ENCODE measurements at places on chromosomes 13 and 19.

GRCh38 chr13:111326621-111326965, 6.2 kb downstream of the TEX29 start:
- DNase-seq, result no peak

DNA sequence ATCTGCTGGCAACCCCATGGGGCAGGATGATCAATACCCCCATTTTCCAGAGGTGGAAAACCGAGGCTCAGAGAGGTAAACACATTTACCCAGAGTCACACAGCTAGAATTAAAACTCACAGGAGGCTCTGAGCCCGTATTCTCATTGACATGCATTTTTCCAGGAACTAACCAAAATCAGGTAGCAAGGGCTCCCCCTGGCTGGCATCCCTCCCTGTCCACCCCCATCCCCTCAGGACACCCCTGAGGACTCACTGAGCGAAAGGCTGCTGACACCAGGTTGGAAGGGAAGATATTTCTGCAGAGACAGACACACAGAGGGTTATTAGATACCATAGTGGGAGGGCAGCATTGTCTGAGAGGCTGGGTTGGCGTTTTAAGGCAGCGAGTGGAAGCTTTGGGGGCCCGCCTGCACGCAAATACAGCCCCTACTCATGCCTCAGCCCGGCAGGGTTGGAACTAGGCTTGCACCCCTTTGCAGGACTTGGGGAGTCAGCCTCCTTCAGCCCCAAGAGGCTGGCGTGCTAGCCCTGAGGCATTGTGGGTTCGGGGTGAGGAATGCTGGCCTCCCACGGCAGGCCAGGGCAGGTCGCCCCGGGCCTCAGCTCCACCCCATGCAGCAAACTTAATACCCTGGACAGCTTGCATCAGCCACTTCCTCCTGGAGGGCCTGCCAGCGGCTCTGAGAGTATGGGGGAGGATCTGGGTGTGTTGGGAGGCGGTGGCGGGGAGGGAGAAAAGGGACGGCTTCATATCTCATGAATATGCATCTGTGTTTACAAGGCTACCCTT, 3.9 kb downstream of the SLC1A5 start:
- DNase-seq, result peak; percentile 52

- no peak for DNase-seq
Observed at GRCh38 chr19:36719687-36720556, 32.5 kb downstream of the ZNF567 start.

GRCh38 chr19:1929021-1929742, 11.8 kb upstream of the CSNK1G2 start:
- peak; percentile 84 for DNase-seq

DNA sequence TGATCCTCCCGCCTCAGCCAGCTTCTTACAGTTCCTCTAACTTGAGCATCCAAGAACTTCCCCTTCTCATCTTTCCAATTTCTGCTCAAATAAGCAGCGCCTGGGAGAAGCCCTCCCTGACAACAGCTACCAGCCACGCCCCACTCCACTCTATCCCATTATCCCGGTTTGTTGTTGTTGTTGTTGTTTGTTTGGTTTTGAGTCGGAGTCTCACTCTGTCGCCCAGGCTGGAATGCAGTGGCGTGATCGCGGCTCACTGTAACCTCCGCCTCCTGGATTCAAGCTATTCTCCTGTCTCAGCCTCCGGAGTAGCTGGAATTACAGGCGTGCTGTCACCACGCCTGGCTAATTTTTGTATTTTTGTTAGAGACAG, 822 bp upstream of the PTPRS start:
- no peak for DNase-seq

GRCh38 chr19:9968820-9969687, 32.7 kb upstream of the OLFM2 start:
- no peak for DNase-seq
